Endodermal cell (in vitro differentiated cells): ENCODE measurements at places on chromosomes 3 and 15.

DNA sequence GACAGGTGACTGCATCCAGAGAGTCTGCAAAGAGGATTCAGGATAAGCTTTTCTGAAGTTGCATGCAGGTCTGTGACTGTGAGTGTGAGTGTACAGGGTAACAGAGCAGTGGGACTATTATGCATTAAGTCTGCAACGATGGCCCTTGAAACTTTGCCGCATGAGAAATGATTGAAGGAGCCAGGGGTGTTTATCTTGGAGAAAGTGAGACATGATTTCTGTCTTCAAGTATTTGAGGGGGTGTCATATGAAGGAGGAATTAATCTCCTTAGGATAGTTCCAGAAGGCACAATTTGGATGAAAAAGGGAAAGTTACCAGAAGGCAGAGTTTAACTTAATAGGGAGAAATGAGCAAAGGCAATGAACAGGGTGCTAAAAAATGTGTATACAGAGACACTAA, 119.6 kb downstream of the ARNT2 start:
- no peak for DNase-seq

DNA sequence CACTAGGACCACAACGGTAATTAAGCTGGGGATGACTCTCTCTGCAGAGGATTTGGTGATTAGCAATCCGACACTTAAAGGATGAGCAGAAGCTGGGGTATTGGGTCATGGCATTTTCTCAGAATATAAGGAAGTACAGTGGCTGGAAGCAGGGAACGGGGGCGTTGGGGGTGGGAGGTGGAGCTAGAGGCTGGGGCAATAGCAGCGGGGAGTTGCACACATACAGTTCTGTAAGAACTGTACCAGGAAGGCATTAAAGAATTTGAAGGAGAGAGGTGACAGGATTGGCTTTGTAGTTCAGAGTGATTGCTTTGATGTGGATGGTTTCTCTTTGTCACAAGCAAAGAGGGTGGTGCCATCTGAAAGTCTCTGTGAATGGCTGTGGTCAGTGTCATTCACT, 28.2 kb downstream of the PSMD6 start:
- no peak for DNase-seq

- no peak for DNase-seq
These were observed 18.2 kb downstream of the CCR4 start for GRCh38 chr3:32969656-32970055.

DNA sequence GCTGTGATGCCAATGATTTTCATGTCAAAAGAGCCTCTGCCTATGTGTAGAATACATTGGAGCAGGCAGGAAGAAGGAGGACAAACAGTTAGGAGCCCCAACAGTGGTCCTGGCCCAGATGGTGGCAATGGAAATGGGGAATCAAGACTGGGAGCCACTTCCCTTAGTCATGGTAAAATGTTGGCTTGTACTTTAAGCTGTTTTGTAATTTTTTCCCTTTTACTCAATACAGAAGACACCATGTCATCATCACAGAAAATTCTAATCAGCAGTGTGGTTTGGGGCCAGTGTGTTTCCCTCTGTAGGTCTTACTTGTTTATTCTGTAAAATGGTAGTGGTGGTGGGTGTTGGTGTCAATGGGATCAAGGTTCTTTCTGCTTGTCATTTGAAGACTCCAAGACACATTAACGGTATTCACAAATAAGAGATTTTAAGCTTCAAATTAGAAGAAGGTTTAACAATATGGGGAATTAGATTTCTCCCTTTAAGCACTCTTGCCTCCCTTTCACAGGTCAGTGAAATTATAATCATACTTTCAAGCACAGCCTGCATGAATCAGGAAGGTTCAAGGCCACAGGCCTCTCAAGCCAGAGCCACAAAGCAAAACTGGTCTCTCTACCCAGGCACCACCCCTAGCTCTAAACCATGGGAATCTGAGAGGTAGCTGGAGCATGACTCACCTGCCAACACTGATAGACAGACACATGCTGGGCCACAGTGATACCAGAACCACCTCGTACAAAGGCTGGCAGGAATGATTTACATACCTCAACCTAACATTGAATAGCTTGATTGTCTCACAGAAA, 24.9 kb downstream of the SIAH2 start:
- DNase-seq = peak; percentile 90

DNA sequence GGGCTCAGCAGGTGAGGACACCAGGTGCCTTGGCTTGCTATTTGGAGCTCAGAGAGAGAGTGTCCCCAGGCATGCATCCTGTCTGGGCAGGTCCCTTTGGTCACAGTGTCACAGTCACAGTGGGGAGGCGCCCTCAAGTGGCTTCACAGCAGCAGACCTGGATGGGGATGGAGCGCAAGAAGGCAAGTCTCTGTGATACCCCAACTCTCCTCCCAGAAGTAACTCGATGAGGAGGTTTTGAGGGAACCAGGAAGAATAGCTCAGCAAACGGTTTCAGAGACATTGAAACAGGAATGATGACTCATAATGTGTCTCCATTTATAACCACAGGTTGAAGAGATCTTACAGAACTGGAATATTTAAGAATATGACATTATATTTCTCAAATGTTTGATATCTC, 66.5 kb upstream of the SH3GL3 start:
- peak; percentile 83 for DNase-seq

DNA sequence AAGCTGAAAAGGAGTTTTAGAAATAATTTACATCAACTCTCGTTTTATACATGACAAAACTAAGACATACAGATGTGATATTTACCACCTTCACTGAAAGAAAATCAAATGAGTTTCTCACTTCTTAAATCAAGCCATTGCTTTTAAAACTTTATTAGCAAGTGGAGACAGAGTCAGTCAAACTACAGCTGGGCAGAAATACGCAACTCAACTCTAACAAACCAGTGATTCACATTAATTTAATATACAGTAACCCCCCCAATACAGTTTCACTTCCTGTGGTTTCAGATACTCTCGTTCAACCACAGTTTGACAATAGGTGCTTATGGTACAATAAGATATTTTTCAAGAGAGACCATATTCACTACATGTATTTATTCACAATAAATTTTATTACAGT, 477.1 kb downstream of the MAGI1 start:
- DNase-seq = no peak

DNA sequence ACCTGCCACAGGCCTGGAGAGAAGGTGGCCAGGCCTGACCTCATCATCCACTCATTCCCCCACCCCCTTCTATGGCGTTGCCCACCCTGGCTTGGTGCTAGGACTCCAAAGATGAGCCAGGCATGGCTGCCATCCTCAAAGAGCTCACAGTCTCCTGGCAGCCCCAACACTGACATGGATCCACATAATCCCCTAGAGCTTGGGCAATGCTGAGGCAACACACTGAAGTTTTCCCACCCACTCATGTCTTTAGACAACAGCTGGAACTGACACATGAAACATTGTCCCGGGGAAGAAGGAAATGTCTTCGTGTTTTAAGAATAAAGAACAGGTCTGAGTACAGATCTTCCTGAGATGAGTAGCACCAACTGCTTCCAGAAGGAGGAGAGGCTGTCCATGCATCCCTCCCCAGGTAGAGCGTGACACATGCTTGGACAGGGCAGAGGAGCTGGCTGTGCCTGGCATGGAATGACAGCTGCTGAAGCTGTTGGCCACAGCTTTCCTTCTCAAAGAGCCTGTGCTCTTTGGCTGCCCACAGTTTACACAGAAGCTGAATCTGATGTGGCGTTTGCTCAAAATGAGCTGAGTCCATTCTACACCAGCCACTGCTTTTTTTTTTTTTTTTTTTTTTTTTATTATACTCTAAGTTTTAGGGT, 70.1 kb downstream of the HOMER2 start:
- DNase-seq = no peak

GRCh38 chr3:8712045-8712907, 21.3 kb upstream of the CAV3 start:
- no peak for DNase-seq

DNA sequence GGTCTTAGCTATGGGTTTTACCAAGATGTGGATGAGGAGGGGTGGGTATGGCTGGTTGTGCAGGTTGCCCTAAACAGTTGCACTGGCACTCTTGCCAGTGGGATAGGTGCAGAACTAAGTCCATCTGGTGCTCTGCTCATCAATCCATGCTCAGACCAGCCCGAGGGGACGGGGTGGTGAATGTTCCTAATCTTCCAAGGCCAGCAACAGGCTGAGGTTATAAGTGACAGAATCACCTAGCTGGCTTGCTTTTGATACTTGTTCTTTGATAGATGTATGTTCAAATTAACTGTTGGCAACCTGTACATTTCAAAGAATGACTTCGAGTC, 53.5 kb upstream of the CCR2 start:
- DNase-seq = no peak

DNA sequence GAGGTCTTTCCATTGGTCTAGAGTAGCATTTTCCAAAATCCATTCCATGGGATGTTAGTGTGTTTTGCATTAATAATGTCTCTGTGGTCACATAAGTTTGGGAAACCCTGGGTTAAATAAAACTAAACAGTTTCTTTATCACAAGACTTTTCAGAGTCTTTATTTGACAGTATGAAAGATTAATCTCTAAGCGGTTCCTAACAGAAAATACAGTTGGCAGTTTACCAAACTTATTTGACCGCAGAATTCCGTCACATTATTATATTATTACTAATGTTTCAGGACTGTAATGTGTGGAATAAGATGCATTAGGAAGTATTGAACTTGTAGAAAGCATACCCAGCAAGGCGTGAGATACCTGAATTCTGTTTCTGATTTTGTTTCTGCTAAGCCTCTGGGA, 71.5 kb upstream of the ADAMTSL3 start:
- DNase-seq = no peak

GRCh38 chr15:68370768-68371151, 61.2 kb downstream of the ITGA11 start:
- no peak for DNase-seq

DNA sequence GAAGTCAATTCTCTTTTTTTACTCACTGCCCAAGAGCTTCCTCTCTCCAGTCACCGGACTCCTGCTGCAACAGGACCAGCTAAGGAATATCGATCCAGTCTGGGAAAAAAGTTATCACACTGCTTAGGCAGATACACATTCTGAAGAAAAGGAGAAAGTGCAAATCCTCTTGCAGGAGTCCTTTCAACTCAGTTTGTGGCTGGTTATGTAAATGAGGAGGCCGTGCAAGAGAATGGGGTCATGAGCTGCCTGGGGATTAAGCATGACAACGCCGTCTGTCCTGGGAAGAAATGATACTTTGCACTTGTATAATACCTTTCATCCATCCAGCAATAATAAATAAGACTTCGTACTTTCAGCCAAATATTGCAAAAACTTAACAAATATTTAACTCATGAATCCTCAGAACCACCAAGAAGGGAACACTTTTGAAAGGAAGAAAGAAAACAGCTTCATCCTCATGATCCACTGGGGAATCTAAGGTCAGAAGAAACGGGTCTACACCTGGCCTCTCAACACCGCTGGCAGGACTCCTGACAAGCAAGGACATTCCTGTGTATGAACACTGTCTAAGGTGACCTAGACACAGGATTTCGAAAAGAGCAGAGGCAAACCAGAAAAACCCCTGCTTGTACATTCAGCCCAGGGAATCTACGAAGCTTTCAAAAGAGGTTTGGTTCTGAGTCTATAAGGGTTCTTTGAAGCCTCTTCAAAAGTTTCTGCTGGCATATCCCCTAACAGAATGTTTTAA, 13.1 kb upstream of the WWTR1 start:
- peak; percentile 72 for DNase-seq

- DNase-seq = peak; percentile 78
These were observed 215.3 kb downstream of the ROBO2 start for GRCh38 chr3:77254967-77255831.

- DNase-seq = no peak
These were observed 78.2 kb downstream of the GALK2 start for GRCh38 chr15:49248291-49248690.

DNA sequence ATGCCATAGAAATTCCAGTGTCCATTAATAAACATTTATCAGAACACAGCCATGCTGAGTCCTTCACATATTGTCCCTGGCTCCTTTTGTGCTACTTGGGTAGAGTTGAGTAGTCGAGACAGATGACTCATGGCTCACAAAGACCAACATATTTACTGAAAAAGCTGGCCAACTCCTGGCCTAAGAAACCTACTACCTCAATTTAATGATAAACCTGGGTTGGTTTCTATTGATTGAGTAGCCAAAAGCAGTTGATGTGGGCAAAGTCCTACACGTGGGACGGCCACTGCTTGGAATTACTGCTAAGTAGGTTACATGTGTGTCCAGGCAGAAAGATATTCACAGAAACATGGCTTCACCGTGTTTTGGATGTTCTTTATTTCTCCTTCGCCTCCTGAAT, 402.2 kb downstream of the NR2F2 start:
- DNase-seq = no peak

DNA sequence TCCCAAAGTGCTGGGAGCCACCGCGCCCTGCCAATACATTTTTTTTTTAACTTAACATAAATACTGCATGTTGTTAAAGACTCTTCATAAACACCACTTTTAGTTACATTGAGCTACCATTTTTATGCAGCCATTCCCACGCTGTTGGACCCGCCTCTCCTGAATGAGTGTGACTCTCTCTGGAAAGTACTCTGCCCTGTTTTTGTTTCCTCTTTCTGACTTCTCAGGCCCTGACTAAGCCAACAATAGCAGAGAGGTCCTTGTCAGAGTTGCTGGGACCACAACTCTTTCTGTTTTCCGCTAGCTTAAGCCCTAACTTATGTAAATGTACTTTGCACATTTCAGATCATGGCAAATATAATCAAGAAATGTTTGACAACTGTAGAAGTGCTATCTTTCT, 35.2 kb downstream of the PARP15 start:
- DNase-seq = no peak

DNA sequence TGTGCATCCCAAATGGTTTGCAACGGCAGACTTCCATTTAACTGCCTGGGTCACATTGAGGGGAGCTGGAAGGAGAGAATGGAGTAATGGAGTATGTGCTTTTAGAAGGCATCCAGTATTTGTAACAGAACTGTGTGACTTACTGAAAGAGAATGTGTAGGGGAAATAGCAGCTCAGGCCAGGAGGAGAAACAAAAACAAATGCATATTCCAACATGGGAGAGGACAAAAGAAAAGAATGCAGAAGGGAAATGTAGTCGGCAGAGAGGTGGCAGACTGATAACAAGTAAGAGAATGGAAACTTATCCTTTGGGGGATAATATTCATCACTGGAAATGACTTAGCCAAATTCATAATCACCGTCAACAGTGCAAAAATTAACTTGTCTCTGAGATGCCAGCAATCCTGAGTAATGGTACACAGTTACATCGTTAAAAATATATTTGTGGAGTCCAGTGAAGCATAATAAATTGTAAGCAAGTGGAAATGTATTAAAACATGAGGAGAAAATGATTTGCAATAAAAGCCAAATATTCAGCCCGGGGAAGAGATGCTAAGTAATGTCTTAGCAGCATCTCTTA, 294.9 kb upstream of the SGO1 start:
- DNase-seq = peak; percentile 43

DNA sequence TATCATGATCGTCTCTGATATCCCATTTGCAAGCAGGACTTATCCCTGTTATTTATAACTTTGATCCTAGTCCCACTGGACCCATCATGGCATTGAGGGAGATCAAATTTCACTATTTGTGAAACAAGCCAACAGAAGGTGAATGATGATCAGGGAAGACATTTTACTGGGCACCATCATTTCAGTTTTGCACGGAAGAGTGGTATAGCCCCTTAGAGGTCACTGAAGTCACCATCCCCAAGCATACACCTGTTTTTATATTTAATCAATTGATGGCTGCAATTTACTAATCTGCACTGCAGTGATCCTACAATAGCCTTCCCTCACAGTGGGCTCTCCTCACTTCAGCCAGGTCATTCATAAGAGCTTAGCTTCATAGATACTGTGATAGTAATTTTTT, 132.4 kb downstream of the FHIT start:
- no peak for DNase-seq
